NCI-H1092 treated with DMSO at 0.1 percent for 48 hours (cell line): ENCODE measurements at places on chromosomes 16 and 17.

DNA sequence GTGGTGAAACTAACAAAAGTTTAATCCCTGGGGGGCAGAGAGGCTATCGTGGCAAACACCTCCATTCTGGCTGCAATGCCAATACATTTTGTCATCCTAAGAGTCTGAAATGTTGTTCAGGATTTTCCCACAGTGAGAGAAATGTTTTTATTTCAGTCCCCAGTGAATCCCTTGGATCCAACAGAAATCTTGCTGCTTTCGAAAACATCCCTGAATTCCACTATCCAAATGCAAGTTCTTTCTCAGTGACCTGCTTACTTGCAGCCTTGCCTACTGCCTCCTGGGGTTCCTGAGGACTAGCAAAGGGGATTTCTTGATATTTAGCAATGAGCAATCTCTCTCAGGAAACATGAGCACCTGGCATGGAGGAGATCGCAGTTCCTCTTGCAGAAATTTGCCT lies 202.1 kb upstream of the IRX3 start:
- no peak for DNase-seq

DNA sequence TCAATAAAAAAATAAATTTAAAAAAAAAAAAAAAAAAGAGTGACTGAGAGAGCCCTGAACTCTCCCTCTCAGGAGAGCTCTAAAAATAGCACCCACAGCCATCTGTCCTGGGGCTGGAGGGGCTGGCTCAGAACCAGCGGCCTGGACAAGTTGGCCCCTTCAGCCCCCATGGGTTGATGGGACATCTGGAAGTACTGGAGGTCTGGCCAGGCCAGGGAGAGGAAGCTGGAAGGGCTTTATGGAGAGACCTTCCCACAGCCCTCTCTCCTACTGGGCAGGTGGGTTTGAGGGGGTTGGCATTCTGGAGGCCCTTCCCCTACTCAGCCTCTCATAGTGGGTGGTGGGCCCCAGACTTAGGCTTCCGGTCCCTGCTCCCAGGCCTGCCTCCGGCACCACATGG lies 93.7 kb upstream of the TMEM97 start:
- DNase-seq = no peak

DNA sequence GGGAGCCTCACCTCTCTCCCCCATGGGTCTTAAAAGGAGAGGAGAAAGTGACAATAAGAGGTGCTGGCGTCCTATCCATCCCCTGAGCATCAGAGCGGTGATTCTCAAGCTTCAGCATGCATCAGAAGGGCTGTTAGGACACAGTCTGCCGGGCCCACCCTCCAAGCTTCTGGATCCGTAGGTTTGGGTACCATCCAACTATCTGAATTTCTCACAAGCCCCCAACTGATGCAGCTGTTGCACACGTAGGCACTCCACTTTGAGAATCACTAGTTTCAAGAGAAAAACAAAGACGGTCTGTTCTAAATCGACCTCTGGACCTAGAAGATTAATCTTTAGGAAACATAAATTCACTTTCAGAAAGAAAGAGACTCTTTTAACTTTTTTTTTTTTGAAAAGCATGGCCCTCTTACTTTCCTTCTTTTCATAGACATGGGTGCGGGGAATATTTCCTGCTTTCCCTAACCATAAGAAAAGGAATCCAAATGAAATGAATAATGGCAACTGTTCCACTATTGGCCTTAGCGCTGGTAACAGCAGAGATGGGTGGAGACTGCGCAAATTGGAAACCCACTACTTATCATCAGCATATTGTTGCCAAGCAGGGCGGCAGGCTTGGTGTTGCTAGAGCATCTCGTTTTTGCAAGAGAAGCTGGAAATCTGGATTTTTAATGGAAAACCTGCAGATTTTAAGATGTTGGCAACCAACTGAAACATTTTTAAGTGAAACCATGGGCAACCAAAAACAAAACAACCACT lies 144.4 kb downstream of the GAS7 start:
- DNase-seq = no peak

DNA sequence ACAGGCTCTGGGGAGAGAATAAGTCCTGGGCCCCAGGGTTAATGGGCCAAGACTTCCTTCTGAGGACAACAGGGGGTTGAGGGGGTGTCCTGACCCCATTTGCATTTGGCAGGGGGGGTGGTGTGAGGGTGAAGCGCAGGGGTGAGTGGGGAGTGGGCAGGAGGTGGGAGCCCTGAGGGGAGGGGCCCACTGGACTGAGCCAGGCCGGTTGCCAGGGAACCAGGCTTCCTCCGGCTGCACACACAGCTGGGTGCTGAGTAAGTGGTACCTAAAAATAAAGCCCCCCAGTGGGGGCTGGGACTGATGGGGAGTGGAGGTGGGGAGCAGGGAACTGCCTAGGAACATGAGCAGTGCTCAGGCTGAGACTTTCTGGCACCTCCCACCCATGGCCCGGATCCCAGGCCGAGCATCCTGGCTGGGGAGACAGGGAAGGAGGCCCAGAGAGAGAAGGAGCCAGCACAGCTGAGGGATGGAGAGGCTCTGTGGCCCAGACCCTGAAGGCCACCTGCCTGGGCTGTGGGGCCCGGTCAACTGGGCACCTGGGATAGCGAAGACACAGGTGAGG lies 7.5 kb upstream of the RASD1 start:
- DNase-seq = peak; percentile 19

DNA sequence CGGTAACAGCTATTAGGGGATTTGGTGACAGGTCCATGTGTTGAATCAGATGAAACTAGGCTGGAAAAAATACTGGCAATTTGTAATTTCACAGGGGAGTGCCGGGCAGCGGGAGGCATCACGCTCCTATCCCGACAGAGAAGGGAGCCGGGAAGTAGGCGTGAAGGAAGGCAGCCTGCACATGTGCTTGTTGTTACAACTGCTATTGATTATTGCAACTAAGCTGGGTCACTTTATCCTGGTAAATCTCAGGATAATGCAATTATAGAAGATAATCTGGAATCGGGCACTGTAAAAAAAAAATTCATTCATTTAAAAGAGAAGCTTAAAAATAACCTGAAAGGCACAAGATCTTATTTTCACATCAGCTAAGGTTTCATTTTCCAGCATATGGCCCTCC lies 180.6 kb downstream of the FOXL1 start:
- no peak for DNase-seq

DNA sequence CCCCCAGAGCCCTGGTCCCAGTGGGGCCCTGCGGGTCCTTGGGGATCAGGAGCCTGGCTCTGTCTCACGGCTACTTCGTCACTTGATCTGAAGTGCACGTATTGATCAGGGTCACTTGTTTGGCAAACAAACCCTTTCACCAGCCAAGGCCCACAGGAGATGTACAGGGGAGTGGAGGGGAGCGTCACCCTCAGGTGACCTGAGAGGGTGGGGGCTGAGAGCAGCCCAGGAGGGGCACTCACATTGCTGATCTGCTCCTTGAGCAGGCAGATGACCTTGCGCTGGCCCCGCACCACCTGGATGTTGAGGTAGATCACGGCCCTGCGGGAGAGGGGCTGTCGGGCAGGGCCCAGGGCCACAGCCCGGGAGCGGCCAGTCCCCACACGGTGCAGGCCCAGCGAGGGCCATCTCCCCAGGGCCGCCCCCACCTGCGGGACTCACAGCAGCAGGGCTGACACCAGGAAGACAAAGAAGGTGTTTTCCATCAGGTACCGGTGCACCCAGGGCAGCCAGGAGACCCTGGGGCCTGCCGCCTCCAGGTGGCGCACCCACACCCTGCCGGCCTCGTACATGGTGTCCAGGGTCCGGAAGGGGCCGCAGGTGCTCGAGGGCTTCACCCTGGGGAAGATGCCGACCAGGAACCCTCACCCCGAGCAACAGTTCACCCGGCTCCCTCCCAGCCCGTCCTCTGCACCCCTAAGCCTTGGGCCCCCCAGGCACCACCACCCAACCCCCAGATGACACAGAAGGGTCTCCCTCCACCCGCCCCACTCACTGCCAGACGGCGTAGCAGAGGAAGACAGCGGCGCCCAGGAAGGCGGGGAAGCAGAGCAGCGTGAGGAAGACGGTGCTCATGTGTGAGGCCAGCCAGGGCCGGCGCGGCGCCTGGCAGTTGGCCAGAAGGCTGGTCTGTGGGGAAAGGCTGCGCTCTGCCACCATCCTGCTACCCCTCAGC lies 11.3 kb downstream of the TMC6 start:
- peak; percentile 78 for DNase-seq

GRCh38 chr17:44363613-44364159 lies at the start of gene FAM171A2:
TSS of gene FAM171A2 (minus strand) at chr17:44363853. CDS start at chr17:44363714, 139 bp downstream.
- peak; percentile 55 for DNase-seq

- no peak for DNase-seq
Observed at GRCh38 chr16:20903116-20903898, 2.7 kb downstream of the LYRM1 start.

DNA sequence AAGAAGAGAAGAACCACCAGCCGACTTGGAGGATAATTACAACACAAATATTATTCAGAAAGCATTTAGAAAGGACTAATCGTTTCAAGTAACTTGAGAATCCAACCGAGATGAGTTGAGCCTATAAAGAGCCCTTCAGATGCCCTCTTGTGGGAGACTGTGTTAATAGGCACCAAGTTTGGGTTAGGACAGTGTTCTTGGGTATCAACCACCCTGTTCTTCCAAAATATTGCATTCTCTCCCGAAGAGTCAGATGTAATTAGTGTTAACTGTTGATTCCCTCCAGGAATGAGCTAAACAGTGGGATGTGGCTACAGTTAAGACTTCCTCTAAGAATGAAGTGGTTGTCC lies 87.8 kb upstream of the NOL11 start:
- DNase-seq = peak; percentile 35

DNA sequence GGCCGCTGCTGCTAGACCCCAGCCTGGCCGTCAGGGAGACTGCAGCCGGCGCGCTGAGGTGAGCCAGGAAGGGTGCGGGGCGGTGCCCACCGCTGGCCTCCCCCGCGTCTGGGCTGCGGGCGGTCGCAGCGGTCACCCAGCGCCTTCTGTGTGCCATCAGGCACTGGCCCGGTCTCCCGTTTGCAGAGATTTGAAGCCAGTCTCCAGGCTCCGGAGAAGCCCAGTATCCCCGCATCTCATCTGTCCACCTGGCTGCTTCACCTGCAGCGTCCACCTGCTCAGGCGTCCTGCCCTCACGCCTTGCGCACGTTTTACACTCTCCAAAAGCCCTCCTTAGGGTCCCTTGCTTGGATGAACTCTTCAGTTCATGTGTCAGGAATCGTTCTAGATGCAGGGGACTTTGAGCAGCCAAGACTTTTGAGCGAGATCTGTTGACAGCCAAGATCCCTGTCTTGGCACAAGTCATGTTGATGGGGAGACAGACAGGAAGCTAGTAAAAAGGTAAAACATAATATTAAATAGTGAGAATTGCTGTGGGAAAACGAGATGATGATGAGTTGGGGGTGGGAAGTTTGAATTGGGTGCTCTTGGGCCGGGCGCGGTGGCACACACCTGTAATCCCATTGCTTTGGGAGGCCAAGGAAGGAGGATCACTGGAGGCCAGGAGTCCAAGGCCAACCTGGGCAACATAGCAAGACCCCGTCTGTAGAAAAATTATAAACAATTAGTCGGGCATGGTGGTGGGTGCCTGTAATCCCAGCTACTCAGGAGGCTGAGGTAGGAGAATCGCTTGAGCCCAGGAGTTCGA lies 916 bp downstream of the HEATR3 start:
- no peak for DNase-seq

GRCh38 chr16:56972403-56973293 lies 10.9 kb downstream of the CETP start:
- DNase-seq = no peak

GRCh38 chr17:69246726-69247375 lies 18.2 kb upstream of the ABCA10 start:
- DNase-seq = peak; percentile 61

- no peak for DNase-seq
Observed at GRCh38 chr16:683396-684070, 601 bp downstream of the JMJD8 start.

GRCh38 chr16:71473891-71474290 lies 11.8 kb upstream of the ZNF23 start:
- no peak for DNase-seq

GRCh38 chr16:46830417-46830901 lies 521 bp downstream of the C16orf87 start:
- no peak for DNase-seq

GRCh38 chr16:47780213-47780875 lies 319.2 kb downstream of the PHKB start:
- no peak for DNase-seq

- DNase-seq = no peak
Observed at GRCh38 chr16:58885528-58886170, 151.5 kb upstream of the GOT2 start.

GRCh38 chr17:40499551-40500189 lies 1.8 kb downstream of the TNS4 start:
- DNase-seq = peak; percentile 27

GRCh38 chr17:79897243-79898063 lies 58.2 kb upstream of the CBX4 start:
- DNase-seq = no peak

DNA sequence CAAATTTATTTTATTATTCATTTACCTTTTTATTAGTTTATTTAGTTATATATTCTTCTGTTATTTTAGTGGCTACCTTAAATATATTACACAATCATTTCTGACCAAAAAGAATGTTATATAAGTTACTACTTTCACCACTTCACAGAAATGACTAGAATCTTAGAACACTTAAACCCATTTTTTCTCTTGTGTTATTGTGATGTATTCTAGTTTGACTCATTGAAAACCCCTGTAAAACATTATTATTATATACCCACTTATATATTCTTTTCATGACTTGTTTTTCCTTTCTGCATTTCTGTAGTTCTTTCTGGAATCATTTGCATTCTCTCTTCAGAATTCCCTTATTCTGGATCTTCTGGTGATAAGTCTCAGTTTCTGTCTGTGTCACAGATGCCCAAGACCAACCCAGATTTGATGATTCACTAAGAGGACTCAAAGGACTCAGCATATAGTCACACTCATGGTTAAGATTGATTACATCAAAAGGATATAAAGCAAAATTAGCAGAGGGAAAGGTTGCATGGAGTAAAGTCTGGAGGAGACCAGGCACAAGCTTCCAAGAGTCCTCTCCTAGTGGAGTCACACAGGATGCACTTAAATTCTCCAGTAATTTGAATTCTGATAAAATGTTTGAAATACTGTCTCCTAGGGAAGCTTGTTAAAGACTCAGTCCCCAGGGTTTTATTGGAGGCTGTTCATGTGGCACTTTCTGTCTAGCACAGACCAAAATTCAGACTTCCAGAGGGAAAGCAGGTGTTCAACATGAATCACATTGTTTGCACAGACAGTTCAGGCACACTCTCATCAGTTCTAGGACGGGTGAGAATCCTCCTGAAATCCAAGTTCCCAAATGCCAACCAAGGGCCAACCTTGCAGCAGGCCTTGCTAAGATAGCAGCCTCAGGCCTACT lies 7.7 kb downstream of the GINS3 start:
- DNase-seq = no peak

GRCh38 chr17:82505296-82505695 lies 14.2 kb upstream of the FOXK2 start:
- no peak for DNase-seq

- peak; percentile 49 for DNase-seq
Observed at GRCh38 chr17:45740553-45741330, 43.4 kb upstream of the CRHR1 start.

DNA sequence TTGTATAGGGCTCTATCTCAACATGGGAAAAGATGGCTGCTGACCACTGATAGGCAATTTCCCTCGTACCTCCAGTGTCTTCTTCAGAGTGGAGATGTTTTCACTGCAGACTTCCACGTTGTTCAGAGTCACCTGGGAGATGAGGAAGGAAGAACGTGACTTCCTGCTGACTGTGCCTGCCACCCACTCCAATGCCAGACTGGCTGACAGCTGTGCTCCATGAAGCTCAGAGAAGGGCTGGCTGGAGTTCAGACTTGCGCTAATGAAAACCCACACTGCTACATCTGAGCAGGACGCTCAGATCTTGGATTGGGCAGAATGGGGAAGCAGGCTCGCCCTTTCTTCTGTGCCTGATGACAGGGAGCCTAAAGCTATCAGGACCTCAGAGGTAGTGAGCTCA lies 33.1 kb downstream of the COG4 start:
- DNase-seq = no peak
